CD8-positive, alpha-beta memory T cell (primary cell): ENCODE measurements at places on chromosomes 2 and 18.

DNA sequence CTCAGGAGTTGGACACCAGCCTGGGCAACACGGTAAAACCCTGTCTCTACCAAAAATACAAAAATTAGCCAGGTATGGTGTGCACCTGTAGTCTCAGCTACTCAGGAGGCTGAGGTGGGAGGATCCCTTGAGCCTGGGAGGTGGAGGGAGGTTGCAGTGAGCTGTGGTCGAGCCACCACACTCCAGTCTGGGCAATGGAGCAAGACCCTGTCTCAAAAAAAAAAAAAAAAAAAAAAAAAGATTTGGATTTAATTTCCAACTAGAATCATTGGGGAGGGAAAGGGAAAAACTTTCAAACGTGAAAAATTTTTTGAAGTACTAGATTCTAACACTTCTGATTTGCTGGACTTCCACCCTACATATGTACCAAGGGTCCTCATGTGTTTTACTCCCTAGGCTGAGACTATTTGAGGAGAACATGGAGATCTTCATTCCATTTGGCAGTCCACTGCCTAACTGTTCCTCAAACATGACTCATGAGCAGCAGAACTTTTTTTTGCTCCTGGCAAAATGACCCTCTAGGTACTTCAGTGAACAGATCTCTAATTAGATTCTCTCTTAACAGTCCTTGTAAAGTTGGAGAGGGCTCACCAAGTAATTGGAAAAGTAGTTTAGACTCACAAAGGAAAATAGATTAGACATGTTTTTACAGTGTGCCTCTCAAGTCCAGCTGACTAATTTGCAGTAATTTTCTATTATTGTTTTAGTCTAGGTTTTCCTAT lies 267.6 kb downstream of the METTL4 start:
- H3K4me3 ChIP-seq = no peak overlapping the region
- DNase-seq = no peak
- no peaks in the 10 kb centered on the region for H3K4me1 ChIP-seq
- H3K36me3 ChIP-seq = no peaks in the 10 kb centered on the region

- H3K4me3 ChIP-seq = no peak overlapping the region
- no peaks in the 10 kb centered on the region for H3K27me3 ChIP-seq
- peak; percentile 73 for DNase-seq
- peak overlapping the region; percentile 80 for H3K27ac ChIP-seq
Observed at GRCh38 chr2:96161898-96162297, 16.7 kb upstream of the DUSP2 start.

GRCh38 chr2:26483957-26484565 lies 6.1 kb upstream of the OTOF start:
- H3K4me3 ChIP-seq = no peak overlapping the region
- no peak overlapping the region for H3K27ac ChIP-seq
- H3K27me3 ChIP-seq = no peaks in the 10 kb centered on the region
- no peak for DNase-seq
- no peaks in the 10 kb centered on the region for H3K4me1 ChIP-seq

DNA sequence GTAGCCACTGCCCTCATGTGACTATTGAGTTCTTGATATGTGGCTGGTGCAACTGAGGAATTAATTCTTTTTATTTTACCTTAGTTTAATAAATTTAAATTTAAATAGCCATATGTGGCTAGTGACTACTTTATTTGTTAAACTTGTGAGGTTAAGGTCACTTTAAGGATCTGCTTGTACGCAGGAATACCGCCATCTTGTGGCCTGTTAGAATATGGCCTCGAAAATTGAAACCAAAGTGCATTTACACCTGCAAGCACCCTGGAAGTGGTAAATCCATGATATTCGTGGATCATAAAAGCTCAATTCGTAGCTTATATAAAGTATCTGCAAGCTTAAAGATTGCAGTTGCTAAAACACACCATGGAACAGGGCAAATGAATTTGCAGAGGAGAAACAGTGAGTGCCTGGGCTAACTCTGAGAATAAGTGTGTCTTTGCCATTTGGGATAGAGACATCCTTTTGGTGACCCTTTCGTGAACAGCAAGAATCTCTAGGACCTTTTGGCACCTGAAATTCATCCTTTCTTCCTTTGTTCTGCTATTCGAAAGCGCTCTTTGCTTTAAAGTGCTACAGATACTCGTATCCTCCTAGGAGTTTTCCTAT lies 59.9 kb upstream of the REG3A start:
- H3K4me3 ChIP-seq = no peak overlapping the region
- DNase-seq = no peak
- H3K36me3 ChIP-seq = no peaks in the 10 kb centered on the region
- H3K27ac ChIP-seq = no peak overlapping the region
